ENCODE measurements at places on chromosomes 6 and 20.

DNA sequence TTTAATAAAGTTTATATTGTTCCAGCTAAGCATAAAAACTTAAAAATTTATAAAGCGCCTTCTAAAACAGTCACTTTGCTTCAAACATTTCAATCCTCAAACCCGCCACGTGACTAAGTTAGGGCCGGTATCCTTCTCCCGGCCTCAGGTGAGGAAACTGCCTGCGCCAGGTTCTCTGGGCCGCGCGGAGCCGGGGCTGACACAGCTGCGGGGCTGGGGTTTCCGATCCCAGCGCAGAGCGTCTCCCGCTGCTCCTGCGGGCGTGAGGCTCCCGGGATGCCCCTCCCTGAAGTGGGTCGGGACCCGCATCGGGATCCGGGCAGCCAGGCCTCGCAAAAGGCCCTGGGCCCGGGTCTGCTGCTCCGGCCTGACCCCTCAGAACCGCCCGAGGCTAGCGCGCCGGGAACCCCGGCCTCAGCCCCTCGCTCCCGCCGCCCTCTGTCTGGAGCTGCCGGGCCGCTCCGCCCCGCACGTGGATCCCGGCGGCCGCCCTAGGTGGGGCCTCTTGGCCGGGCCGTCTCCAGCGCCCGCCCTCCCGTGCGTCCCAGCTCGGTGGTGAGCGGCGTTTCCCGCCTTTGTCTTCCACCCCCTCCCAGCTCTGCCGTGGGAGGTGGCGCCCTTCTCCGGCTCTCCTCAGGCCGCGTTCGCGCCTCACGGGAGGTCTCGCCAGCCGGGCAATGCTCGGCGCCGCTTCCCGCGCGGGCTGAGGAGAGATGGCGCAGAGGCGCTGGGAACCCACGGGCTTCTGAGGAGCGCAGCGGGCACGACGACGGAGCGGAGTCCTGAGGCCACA lies 267.9 kb downstream of the DLL1 start:
- no peak for DNase-seq

DNA sequence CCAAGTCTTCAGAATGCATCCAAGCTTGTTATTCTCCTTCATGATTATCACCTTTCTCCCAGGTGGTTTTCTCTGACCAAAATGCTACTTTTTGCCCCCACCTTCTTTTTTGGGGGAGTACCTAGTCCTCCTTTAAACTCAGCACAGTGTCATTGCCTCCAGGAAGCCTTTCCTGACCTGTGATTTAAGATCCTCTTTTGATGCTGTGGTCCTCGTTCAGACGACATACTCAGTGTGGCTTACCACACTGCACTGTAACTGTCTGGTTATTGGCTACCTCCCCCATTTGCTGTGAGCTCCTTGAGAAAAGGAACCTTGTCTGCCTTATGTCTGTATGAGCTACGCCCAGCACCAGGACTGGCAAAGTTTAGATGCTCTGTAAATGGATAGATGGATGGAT lies 14.6 kb downstream of the SAYSD1 start:
- DNase-seq = no peak

- DNase-seq = no peak
These were observed 169.8 kb upstream of the PROKR2 start for GRCh38 chr20:5486377-5487054.

DNA sequence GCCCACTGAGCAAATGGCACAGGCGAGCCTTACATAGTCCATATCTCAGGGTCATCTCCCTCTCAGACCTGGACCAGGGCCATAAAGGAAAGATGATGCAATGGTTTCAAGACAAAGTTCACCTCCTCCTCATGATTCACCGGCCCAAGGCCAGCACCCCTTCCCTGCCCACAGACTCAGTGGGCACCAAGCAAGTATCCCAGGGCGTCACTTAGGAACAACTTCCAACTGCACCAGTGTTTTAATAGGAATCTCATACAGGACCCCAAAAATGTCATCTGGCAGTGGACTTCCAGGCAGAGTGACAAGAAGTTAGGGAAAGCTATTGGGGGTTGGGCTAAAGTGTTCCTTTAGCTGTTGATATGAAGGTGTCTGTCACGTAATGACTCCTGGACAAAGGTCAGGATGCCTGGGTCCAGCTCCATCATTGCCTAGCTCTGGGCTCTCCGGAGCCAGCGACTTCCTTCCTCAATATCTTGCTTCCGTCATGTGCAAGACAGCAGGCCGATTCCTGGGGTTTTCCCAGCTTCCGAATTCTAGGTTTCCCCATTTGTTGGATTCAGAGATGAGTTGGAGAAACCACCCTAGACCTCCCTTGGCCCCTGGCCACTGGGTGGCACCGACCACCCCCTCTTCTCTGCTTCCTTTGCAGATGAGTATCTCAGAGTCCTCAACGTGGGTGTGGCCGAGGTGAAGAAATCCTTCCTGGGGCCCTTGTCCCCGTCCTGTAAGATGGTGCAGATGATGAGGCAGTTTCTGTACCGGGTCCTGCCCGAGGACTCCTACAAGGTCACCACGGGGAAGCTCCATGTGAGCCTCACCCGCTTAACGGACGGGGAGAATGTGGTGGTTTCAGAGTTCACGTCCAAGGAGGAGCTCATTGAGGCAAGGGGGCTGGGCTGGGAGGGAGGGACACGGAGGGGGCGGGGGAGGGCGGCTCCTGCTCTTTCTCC lies 21.1 kb downstream of the PNPLA1 start:
- no peak for DNase-seq

GRCh38 chr20:19947611-19948264 lies 69.4 kb upstream of the NAA20 start:
- no peak for DNase-seq

DNA sequence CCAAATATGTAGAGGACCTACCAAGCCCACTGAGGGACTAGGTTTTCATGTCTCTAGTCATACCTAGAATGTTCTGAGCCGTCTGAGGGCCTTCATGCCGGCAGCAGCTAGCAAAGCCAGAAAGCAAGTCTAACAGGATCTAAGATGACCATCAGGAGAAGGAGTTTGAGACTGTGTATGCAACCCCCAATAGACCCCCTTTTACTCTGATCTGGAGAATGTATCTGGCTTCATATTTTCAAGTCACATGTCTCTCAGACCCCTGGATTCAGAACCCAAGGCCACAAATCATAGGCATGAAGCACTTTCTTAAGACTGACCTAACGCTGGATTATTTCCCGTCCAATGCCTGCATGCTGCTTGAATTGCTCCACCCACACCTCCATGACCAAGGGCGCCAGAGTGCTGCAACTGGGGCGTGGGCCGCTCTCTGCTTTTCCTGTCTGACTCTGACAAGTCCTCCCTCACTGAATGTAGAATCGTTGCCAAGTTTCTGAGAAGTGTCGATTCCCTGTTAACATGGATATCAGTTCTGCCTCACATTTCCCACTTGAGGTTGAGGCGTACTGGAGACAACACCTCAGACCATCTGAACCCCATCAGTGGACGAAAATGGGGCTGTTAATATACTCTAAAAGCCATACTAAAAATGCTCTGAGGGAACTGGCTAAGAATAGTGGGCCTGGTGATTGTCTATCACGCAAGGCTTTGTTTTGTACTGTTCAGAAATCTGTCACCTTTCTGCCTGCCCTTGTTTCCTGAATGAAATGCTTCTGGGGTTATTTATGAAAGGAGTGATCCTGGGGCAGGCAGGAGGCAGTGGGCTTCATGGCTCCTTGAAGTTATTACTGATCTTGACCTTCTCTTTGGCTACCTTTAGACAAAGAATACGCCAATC lies 23.9 kb upstream of the ASXL1 start:
- DNase-seq = no peak

GRCh38 chr6:11307226-11307625 lies 74.8 kb upstream of the NEDD9 start:
- no peak for DNase-seq
